Stimulated activated CD4-positive, alpha-beta T cell treated with anti-CD3 and anti-CD28 coated beads, Interleukin-4, amount 100 ng/mL, for 48 hours (primary cell): ENCODE measurements at places on chromosomes 5 and 9.

- DNase-seq = no peak
These were observed 1.3 kb upstream of the CDHR2 start for GRCh38 chr5:176547802-176548201.

DNA sequence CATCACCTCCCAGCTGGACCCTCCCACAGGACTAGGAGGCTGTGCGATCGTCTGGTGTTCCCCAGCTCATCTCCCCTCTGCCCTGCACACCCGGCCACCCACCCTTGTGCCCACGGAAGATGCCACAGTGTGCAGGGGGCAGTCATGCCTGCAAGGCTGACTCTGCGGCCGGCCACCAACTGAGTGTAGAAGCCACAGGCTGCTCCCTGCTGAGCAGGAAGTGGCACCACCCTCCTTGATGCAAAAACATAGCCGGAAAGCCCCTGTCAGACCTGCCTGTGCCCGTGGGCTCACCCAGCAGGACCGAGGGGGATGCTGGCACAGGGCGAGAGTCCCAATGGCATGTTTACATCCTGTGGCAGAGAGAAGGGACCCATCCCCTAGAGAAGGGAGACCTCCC, 40.3 kb upstream of the SLC12A7 start:
- DNase-seq = no peak

- DNase-seq = no peak
These were observed 10.6 kb downstream of the TMEM167A start for GRCh38 chr5:83066548-83067110.

DNA sequence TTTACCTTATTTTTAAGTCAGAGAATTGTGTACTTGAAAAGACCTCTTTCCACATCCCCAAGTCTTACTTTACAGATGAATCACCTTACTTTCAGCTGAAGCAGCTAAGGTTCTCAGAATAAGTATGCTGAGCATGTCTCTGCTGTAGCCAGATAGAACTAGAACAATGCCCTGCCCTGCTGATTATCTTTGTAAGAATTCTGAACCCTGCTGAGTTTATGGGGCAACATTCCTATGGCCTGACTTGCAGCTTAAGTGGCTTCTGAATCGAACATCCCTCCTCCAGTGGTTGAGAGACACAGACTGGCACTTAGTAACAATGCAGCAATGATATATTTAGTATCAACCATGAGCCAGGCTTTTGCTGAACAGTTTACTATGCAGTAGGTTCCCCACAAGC, 592.0 kb upstream of the WWC1 start:
- DNase-seq = no peak

DNA sequence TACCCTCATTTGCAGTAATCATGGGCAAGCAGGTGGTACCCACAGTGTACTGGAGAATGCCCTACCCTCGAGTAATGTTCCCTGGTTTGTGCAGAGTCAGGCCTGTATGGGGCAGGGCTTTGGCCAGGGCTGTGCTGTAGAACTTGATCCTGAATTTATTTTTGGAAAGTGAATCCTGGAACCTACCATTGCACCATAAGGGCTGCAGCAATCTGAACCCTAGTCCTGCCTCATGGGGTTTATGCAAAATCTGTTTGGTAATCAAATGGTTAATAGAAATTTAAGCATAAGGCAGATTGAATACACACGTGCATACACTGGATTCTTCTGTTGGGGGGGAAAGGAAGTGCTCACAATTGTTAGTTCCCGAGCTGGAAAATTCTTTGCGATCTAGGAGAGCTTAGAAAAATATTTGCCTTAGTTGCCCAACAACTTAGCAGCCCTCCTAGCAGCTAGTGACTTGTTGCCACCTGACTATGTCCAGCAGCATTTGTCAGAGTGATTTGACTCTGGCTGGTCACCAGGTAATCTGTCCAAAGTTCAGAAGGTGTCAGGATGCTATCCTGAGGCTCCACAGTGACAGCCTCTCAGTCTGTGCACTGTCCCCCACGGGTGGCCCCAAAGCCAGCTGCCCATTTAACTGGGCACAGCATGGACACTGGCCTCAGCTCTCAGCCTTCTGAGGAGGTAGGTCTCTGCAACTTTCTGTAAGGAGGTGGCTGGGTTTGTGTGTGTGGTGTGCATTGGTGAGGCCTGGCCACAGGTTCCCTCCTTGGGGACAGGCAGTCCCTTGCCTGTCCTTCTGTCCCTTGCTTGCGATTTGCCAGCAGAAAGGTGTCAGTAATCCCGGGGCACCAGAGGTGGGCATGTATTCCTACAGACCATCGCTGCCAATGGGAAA, 8.3 kb downstream of the MVB12B start:
- no peak for DNase-seq

DNA sequence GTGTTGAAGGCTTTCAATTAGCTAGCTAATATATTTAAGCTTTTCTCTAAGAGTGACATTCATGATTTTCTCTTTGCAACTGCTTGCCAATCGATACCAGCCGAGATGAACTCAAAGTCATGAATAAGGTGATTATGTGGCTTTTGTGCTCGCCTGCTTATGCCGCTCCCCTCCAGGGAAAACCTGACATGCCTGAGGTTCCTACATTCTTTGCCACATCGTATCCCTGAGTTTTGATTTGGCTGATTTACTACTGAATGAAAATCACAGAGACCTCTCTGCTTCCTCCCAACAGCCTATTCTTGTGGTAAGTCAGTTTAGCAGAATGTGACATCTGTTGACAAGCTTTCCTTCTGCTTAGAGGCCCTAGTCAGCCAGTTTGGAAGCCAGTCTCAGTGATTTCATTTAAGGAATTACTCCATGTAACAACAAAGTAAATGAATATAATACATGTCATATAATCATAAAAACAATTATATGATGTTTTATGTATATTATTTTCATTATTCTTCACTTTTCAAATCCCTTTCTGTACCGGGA, 513.4 kb downstream of the CSNK1G3 start:
- no peak for DNase-seq

DNA sequence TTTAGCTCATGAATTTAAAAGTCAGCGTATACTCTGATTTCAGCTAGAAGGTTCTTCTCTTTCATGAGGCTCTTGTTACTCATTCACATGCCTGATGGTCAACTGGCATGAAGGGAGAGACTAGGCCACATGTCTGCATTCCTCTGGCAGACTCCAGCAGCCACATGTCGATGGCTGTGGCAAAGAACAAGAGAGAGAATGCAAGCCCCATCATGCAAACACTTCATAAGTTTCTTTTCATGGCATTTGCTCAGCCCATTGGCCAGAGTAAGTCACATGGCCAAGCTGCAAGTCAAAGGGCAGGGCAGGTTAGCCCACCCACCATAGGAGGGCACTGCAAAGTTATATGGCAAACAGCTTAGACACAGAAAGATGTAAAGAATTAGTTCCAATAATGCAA, 5.4 kb downstream of the KCNV2 start:
- DNase-seq = no peak

- no peak for DNase-seq
These were observed 176.0 kb downstream of the MED10 start for GRCh38 chr5:6202149-6202967.

- no peak for DNase-seq
These were observed 2.8 kb downstream of the RXRA start for GRCh38 chr9:134328841-134329575.

- DNase-seq = no peak
These were observed 44.3 kb downstream of the EPB41L4A start for GRCh38 chr5:112374818-112375217.

DNA sequence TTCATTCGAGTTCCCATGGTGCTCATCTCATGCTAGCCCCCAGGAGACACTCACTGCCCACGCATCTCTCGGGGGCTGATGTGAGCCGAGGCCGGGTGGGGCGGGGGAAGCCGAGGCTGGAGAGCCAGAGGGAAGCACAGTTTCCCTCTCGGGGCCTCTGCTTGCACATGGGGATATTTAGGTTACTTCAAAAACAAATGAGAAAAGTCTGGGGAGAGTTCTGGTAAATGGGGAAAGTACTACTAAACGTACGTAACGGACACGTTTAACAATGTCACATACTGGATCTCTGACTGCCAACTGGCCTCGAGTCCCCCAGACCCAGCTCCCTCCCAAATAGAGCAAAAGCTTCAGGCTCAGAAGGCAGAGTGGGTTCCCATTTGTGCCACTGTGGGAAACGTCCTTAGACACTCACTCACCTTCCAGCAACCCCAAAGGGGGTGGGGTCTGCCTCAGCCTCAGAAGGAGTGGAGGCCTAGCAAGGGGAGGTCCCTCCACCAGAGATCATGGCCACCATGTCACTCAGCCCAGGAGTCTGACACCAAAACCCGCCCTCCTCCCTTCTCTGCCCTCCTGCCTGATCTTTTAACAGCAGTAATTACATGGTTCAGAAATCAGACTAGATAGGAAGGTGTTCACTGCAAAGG, 33.8 kb upstream of the NTNG2 start:
- no peak for DNase-seq

- DNase-seq = no peak
These were observed 46.4 kb downstream of the SEMA5A start for GRCh38 chr5:9499498-9499876.

GRCh38 chr9:104927912-104928740, at the start of gene ABCA1:
TSS of gene ABCA1 (minus strand) at chr9:104928155. CDS start at chr9:104903679, 24,476 bp downstream.
- DNase-seq = peak; percentile 74

DNA sequence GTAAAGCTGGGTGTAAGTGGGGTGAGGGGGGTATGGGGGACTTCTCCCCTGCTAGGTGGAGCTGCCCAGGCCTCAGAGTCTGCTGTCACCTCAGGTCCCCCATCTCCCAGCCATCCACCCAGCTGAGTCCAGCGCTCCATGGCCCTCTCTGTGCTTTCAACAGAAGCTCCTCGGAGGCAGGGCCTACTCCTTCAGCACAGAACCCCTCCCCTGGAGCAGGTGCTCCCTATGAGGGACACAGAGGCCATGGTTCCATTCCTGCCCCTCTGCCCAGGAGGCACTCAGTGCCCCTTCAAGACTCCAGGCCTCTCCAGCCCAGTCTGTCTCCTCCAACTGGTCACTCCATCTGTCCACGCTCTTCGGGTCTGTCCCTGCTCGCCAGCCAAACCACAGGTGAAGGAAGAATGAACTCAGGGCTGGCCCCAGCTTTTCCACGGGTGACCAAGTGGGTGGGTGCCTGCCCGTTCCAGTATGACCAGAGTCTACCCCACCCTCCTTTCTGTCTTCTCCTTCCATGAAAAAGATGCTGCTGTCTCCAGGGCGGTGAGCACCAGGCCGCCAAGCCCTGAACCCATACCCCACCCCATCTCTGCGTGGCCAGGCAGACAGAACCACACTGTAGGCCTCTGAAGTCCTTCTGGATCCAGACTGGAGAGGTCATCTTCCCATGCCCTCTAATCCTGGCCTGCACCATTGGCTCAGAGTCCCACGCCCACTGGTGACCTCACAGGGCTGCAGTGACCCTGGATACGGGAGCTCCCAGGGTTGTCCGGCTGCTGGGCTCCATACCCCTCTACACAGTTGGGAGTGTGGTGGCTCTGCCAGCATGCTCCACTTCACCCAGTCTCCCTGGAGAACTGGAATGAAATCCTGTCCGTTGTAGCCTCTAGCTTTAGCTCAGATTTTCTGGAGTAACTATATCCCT, 11.9 kb downstream of the GBGT1 start:
- no peak for DNase-seq

DNA sequence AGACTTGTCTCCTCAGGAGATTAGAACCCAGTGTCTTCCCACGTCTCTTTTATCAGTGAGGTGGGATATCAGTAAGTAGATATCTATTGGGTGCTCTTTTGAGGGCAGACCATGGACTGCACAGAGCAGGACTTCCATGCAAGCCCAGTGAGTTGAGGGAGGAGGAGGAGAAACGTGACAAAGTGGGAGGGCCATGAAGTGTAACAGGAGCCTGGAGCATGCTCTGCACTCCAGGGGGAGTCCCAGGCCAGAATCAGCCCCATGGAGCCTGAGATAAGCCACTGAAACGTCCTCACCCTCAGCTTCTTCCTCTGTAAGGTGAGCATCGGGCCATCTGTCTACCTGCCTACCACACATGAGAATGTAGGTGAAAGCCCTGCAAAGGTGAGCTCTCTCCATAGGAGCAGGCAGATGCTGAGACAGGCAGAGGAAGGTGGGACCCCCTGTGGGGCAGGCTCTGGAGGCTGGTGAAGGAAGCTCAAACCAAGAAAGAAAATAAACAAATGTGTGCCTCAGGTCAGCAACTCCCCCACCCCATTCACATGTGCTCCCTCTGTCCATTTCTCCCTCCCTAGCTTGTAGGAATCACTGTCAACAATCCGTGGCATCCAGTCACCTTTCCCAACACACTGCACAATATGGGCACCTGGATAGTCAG, 87.4 kb downstream of the NRG2 start:
- DNase-seq = no peak

GRCh38 chr5:132019857-132020555, 8.5 kb upstream of the ACSL6 start:
- DNase-seq = peak; percentile 53

DNA sequence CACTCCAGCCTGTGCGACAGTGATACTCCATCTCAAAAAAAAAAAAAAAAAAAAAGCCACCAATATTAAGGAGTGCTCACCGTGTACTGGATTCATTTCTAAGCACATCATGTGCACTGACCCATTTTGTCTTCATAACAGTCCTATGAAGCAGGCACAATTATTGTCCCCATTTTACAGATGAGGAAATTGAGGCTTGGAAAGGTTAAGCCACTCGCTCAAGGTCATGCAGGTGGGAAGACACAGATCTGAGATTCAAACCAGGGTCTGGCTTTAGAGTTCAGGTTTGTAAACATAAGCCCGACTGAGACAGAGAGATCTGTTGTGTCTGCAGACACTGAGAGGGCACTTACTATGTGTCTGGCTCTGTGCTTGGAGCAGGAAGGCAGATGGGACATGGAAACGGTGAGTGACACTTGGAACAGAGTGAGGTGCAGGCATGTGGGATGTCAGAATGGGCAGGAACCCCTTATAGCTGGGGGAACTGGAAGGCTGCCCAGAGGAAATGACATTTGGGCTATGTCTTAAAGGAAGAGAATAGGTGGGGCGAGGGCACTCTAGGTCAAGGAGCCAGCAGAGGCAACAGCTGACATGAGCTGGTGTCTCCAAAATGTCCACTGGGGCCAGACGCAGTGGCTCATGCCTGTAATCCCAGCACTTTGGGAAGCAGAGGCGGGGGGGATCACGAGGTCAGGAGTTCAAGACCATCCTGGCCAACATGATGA, 69.9 kb downstream of the STK10 start:
- no peak for DNase-seq

GRCh38 chr5:109247986-109248385, 161.8 kb downstream of the PJA2 start:
- DNase-seq = no peak

DNA sequence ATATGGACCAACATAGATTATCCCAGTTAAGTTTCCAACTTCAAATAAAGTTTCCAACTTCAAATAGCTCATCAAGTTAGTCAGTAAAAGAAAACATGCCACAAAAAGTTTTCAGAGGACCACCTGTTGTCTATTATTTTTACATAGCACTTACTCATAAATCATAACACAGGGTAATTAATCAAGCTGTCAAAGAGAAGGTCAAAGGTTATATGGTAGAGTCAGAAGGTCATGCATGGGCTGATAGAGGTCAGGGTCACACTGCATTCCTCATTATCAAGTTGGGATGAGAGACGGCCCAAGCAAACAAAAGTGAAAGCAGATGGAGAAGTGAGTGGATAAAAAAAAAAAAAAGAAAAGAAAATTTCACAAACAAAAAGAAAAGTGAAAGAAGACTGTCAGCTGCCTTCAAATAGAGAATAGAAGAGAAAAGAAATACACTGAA, 145.5 kb upstream of the POU5F2 start:
- no peak for DNase-seq
